ENCODE measurements at places on chromosomes 1 and 21.
A peak's percentile ranks its signal among the peaks of the same experiment; 100 is the strongest.

DNA sequence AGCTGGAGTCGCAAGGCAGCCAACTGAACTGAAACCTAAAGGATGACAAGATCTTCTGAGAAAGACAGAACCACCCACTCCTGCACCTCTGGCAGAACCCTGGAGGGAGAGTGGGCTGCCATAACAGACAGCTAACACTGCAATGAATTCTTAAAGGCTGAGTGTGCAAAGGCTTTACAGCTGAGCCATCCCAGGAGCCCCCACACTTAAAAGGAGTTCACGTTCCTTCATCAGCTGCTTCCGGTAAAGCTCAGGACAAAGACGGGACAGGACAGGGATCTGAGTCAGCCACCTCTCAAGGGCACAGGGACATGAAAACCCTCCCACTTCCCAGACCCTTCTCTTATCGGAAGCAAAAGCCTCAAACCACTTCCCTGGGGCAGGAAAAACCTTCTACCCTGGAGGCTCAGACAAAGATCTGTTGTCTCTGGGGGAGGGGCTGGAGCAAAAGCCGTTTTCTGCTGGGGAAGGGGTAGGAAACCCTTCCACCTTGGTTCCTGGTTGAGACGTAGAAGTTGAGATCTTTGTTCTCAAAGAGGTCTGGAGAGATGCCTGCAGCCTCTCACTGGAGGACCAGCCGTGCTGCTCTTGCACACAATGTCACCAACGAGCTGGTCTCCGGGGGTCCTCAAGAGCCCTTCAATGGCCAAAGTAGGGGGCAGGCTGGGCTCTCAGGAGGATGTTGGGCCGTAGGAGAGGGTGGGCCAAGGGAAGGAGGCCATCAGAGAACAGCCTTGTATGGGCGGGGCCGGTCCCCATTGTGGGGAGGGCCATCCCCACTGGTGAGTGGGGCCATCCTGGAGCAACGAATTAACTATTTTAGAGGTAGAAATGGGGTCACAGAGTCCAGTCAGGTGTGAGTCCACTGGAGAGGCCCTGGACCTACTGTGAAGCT is 452.4 kb downstream of the PTPRU start:
- no peak for DNase-seq

DNA sequence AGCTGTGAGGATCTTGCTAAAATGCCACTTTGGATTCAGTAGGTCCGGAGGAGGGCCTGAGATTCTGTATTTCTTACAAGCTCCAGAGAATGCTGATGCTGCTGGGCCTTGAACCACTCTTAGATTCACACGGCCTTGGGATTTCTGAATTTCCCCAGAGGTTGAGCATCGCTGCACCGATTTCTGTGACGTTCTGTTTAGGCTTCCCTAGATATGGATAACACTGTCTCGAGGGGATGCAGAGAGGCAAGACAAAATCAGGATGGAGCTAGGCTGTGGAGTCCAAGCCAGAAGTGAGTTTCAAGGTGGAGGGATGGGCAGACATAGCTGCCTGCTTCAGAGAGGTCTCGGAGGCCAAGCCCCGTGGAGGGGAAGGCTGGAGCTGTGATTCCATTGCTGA is 415.9 kb upstream of the PROX1 start:
- no peak for DNase-seq

- no peak for DNase-seq
These were observed 33.9 kb downstream of the OLFML2B start for GRCh38 chr1:161989786-161990185.

GRCh38 chr1:170426596-170426995 is 105.4 kb upstream of the GORAB start:
- peak; percentile 2 for DNase-seq
